Astrocyte (in vitro differentiated cells and primary cell): ENCODE measurements at places on chromosomes 12 and 14.

GRCh38 chr12:49518914-49519573 is 19.8 kb upstream of the KCNH3 start:
- DNase-seq: peak; percentile 57

DNA sequence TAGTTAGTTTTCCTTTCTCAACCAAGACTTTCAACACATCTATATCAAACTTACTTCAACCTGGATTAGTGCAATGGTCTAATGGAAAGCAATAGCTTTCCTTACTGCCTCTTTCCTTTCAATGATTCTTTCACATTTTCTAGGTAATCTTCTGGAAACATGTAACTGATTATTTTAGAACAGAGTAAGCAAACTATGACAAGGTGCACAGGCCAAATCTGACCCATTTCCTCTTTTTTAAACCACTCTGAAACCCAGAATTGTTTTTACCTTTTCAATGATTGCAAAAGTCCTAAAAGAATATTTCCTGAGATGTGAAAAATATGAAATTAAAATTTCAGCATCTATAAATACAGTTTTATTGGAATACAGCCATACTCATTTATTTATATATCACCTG is 81.6 kb upstream of the TMTC2 start:
- DNase-seq: no peak

GRCh38 chr14:68231898-68232297 is 412.3 kb downstream of the RAD51B start:
- peak; percentile 52 for DNase-seq

DNA sequence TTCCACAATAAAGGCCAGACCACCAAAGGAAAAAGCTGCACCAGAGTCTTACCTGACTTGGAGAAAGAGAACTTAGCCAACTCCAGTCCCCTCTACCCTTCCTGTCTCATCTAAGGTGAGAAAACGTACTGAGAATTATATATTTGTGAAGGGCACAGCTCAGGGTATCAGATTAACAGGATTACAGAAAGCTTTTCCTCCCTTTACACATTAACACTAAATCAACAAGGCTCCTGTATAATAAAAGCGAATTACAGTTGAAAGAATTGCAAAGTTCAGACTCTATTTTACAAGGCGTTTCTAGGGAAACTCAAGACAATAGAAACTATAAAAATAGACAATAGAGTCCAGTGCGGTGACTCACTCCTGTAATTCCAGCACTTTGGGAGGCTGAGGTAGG is 82.7 kb upstream of the RPL10L start:
- DNase-seq: no peak

GRCh38 chr12:2267703-2268470 is 215.1 kb downstream of the CACNA1C start:
- peak; percentile 83 for DNase-seq

DNA sequence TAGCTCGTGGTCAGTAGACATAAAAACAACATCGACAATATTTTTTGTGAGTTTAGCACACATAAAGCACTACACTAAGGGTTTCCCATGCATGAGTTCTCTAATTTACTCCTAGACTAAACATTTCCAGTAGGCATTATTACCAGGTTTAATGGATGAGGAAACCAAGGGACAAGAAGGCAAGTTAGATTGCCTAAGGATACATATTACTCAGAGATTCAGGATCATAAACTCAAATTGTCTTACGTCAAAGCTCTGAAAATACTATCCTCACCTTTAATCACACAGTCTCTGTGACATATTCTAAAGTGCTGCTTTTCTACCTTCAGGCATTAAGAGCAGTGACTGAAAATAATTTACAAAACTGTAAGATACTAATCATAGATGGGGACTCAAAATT is 655.3 kb downstream of the SLC16A7 start:
- no peak for DNase-seq

GRCh38 chr14:75313294-75313693 is 34.7 kb downstream of the FOS start:
- DNase-seq: no peak

- DNase-seq: no peak
These were observed 66.3 kb upstream of the EEA1 start for GRCh38 chr12:92995258-92995903.

DNA sequence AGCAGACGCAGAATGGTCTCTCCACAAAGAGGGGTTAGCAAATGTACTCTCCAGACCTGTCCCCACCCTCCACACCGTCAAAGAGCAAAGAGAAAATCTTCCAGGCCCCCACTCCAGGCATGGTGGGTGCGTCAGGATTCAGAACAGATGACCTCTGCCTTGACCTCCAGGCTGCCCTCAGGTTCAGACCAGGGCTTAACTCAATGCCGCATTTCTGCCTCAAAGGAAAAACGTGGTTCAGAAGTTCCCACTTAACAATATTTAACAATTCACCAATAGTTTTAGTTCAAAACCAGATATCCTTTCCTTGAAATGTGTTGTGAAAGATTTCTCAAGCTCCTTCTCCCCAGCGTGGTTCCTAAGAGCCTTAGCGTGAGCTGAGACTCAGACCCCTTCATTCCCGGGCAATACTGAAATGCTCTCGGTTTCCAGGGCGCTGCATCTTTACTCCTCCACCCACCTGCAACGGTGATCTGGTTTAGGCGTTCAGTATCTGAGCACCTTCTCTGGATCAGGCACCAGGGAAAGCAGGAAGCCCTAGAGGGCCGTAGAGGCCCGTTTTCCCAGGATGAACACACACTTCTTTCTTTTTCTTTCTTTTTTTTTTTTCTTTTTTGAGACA is 22.9 kb downstream of the HSP90AA1 start:
- DNase-seq: no peak

DNA sequence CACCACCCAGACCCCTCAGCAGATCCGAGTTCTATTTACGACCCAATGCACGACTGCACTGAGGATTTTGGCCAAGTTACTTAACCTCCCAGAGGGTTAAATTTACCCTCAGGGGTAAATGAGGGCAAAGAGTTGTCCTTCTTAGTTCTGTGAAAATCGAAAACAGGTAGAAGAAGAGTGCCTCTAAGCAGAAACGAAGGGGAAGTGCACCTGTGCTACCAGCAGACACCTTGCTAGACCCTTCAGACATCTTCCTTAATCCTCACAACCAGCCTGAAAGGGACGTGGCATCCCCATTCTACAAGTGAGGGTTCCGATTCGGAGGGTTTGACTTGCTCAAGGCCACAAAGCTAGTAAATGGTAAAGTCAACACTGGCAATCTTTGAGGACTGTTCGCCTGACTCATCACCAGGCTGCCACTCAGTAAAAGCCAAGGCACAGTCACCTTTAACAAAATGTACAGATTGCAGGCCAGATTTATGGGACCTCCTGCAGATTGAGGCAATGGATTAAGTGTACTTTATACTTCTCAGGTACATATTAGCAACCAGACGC is 1.6 kb downstream of the GSG1 start:
- DNase-seq: no peak

- no peak for DNase-seq
These were observed 29.6 kb upstream of the PRMT8 start for GRCh38 chr12:3461391-3461790.

DNA sequence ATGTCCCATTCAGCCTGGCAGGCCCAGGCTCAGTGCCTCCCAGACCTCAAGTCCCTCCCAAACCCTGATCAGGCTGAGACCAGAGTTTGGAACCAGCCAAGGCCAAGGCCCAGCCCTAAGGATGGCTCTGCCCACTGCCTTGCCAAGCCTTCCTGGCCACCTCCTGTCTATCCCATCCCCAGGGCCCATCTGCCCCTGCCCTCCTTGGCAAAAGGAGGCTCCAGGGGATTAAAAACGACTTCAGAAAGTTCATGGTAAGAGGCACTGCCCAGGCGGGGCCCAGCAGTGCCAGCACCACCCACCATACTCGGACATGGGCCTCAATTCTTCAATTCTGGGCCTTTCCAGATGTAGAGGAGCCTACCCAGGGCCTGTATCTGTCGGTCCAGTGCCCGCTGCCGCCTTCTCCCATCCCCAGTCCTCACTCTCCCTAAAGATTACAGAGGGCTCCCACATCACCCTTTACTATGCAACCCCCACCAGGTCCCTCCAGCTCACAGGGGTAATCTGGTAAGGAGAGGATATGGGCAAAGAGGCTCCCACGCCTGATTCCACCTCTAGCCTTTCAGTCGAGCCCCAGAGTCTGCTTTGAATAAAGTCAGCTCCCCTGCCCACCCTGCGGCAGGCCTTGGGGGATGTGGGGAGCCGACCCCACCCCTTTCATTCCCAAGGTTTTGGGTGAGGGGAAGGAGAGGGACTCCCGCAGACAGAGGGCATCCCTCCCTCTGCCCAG is 932 bp downstream of the ADCY6 start:
- DNase-seq: no peak

GRCh38 chr12:110431957-110432587 is 18.1 kb downstream of the ARPC3 start:
- no peak for DNase-seq

DNA sequence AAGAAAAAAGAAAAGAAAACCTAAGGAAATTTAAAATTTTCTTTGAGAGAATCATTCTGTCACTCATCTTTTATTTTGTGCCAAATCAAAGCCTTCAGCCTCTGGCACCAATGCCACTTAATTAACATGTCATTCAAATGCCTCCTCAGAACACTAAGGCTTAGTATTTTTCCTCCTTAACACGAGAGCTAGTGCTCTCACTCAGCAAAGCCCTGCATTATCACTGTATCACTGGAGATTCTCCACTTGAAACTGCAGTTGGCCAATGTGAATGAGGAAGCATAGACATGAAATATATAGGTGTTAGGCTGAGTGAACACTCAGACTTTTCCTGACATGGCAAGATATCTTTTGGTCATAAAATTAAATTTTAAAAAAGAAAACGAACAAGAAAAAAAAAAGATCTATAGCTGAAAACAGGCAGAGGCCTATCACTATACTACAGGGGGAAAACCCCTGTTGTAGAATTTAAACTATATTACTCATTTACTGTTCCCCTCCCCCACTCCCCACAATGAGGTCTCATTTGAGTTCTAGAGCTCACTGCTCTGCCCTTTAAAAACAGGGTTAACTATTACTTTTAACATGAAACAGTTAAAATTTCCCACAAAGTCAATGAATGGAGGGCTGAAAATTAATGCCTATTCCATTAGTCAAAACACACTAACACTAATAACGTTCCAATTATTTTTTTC is 5.1 kb downstream of the MBIP start:
- DNase-seq: no peak

DNA sequence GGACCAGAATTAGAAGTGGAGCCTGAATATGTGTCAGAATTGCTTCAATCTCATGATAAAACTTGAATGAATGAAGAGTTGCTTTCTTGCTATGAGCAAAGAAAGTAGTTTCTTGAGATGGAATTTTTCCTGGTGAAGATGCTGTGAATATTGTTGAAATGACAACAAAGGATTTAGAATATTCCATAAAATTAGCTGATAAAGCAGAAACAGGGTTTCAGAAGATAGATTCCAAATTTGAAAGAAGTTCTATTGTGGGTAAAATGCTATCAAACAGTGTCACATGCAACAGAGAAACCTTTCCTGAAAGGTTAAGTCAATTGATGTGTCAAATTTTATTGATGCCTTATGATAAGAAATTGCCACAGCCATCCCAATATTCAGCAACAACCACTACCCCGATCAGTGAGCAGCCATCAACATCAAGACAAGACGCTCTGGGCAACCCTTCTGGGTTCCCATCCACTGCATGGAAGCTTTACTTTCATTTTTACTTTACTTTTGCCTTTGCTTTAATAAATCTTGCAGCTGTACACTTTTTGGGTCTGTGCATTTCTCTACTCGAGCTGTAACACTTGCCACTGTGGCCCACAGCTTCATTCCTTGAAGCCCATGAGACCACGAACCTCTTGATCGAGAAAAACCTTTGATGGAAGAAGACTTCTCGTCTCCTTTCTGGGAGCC is 104.0 kb upstream of the SSTR1 start:
- no peak for DNase-seq

GRCh38 chr14:75470238-75470797 is 42.5 kb downstream of the JDP2 start:
- no peak for DNase-seq

DNA sequence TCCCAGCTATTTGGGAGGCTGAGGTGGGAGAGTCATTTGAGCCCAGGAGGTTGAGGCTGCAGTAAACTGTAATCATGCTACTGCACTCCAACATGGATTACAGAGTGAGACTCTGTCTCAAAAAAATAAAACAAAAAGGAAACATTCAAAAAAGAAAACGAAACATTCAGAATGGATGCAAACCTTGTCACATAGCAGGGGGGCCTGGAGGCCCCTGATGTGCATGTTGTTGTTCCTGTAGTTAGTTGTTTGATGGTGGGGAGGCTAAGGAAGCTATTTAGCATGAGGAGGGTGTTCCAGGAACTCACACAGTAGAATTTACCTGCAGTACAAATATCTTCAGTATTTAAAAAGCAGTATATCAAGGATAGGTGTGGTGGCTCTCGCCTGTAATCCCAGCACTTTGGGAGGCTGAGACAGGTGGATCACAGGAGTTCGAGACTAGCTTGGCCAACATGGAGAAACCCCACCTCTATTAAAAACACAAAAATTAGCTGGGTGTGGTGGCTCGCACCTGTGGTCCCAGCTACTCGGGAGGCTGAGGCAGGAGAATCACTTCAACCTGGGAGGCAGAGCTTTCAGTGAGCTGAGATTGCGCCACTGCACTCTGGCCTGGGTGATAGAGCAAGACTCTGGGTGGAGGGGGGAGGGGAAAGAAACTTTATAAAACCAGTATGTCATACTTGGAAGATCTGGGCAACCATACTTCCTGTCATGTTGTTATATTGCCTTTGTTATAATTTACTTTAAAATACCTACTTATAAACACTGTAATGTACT is 17.6 kb upstream of the AEBP2 start:
- no peak for DNase-seq

GRCh38 chr12:27754795-27755194 is 25.2 kb upstream of the KLHL42 start:
- DNase-seq: no peak

GRCh38 chr14:54094765-54095164 is 138.1 kb upstream of the BMP4 start:
- DNase-seq: no peak

DNA sequence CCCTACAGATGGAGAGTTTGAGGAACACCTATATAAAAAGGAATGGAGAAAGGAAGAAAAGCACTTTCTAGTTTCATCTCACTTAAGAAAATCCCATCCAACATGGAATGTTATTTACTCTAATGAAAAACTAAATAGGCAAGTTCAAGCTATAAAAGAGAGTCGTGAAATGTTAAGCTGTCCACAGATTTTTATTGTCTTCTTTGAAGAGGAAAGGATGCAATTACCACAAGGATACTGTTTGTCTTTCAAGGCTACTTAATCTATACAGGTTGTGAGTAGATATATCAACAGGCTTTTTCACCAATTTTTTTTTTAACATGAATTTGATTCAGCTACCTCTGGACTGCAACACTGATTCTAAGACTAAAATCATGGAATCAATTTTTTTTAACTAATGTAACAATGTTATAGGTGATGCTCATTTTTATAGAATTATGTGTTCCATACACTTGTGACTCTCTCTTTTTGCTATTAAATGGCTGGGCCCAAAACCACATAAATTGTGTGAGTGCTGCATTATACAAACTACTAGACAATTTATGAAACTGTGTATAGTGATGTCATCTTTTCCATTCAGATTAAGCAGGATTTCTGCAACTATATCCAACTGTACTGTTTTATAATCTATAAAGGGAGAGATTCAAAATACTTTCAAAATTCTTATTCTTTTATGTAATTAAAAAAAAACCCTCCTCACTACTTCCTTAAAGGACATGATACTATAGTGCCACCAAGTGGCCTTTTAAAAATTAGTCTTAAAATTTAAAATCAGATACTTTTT is 26.8 kb upstream of the BMAL2 start:
- peak; percentile 24 for DNase-seq

- peak; percentile 89 for DNase-seq
These were observed 147.9 kb upstream of the HIF1A start for GRCh38 chr14:61547186-61548069.
